ENCODE measurements at places on chromosomes 5 and 9.

- DNase-seq = no peak
Measured at GRCh38 chr9:90803860-90804593, 2.4 kb downstream of the SYK start.

DNA sequence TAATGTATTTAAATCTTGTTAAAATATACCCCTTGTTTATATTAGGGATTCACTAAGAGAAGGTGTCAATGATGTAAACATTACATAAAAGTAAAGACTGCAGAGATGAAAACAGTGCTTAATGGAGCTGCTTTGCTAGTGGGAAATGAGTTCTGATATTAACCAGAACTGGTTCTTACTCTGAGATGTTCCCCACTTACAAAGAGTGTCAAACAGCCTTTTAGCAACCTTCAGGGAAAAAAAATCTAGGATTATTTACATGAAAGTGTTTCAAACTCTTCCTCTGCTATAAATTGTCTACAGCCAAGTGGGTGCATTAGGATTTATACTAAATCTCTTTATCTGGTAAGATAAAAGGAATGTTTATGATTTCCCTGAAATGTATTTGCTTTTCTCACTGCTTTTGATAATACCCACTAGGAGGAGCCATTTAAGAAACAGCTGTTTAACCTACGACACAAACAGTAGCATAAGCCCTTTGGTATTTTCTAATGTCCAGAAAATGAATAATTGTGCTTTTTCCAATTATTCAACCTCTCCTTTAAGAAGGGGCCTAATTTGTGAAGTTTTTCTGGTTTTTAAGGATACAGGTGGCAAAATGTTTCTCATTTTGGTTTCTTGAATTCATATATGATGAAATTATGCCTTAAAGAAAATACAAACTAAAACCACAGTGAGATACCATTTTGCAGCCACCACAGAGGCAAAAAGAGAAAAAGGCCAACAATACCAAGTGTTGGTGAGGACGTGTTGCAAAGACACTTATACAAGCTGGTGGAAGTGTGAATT is 186.3 kb downstream of the TLE4 start:
- peak; percentile 12 for DNase-seq

DNA sequence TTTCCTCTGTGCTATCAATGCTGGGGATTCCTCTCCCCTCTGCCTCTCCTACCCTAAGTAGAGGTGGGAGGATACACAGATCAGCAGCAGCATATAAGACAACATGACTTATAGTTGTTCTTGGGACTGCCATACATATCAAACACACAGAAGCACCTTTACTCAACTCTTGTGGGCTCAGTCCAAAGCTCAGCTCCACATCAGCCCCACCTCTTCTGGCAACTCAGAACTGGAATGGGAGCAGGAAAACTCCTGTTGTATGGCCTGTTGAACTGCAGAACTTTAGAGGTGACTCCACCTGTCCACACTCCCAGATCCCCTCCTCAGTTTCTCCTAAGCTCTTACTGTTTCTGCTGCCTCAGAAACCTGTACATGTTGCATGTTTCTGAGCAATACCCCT is 127.8 kb downstream of the SV2C start:
- DNase-seq = no peak

DNA sequence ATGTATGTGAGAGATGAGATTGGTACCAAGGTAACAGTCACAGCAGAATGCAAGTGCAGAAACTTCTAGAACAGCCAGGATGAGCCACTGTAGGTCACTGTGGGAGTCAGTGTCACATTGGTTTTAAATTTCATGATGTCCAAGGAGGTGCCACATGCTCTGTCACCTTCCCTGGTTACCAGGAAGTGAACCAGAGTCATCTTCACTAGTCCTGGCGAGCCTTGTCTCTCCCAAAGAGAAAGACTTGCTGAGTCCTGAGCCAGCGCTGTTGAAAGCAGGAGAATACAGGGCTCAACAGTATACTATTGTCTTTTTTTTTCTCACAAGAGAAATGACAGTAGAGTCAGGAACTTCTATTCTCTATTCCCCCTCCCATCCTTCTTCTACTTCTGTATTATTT is 615.5 kb downstream of the RAB3C start:
- no peak for DNase-seq

Data from ACHN (cell line).